Activated T-helper 1 cell treated with anti-CD3 and anti-CD28 coated beads, Interleukin-12 subunit alpha, Interleukin-12 subunit beta, Interleukin-2, Interleukin-4 antibody, amounts not matched to agents 30 ng/mL and 10 ng/mL and 1 ng/mL, durations not matched to agents 14 hours and 24 hours and 36 hours (primary cell): ENCODE measurements at places on chromosomes 16 and 17.

- DNase-seq, result no peak
These were observed 15.0 kb downstream of the MRM1 start for GRCh38 chr17:36616061-36617029.

DNA sequence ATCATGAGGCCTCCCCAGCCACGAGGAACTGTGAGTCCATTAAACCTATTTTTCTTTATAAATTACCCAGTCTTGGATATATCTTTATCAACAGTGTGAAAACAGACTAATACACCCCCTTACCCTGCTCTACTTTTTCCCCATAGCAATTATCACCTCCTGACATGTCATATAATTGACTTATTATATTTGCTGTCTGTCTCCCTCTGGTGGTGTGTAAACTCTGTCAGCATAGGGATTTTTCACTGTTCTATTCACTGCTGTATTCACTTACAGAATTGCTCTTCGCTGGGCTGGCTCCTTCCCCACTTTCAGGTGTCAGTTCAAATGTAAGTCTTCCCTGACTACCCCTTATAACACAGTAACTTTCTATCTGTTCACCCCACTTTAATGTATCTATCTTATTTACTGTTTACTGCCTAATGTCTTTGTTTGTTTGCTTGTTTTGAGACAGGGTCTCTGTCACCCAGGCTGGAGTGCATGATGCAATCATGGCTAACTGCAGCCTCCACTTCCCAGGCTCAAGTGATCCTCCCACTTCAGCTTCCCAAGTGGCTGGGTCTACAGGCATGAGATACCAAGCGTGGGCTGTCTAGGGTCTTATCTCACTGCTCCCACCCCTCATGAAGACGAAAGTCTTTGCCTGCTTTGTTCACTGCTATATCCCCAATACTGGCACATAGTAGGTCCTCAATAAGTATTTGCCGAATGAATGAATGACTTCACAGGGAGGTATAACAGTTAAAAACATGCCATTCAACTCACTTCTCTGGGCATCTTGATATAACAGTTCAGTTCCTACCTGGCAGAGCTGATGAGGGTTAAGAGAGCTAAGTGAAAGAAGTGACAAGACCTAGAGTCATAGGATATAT lies 52.4 kb upstream of the CDH3 start:
- DNase-seq, result no peak

- DNase-seq, result no peak
These were observed 8.6 kb downstream of the CYB561 start for GRCh38 chr17:63437287-63438091.

DNA sequence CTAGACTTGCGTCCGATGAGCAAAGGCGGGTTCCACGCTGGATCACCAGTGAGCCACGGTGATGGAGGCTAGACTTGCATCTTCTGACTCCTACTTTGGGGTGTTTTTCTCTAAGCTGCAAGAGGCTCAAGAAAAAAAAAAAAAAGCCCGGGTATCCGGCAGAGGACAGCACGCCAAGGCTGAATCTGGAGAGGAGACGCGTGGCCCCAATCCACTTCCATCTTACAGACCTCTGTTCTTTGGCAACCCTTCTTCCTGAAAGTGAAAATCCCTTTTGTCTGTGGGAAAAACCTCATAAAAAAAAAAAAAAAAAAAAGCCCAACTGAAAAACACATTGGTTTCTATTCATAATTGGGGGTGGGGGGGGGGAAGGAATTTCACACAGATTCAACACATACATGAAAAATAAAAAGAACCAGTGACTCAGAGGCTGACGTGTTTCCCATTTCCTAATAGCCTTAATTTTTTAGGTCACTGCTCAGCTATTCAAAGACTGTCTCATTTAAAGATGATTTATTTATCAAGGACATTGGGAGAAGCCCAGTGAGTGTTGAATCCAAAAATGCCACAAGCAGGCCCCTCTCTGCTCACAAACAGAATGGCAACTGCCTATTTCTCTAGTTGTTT lies 258.3 kb downstream of the FOXL1 start:
- no peak for DNase-seq

- DNase-seq, result no peak
These were observed 5.9 kb downstream of the LITAFD start for GRCh38 chr16:8887952-8888560.

DNA sequence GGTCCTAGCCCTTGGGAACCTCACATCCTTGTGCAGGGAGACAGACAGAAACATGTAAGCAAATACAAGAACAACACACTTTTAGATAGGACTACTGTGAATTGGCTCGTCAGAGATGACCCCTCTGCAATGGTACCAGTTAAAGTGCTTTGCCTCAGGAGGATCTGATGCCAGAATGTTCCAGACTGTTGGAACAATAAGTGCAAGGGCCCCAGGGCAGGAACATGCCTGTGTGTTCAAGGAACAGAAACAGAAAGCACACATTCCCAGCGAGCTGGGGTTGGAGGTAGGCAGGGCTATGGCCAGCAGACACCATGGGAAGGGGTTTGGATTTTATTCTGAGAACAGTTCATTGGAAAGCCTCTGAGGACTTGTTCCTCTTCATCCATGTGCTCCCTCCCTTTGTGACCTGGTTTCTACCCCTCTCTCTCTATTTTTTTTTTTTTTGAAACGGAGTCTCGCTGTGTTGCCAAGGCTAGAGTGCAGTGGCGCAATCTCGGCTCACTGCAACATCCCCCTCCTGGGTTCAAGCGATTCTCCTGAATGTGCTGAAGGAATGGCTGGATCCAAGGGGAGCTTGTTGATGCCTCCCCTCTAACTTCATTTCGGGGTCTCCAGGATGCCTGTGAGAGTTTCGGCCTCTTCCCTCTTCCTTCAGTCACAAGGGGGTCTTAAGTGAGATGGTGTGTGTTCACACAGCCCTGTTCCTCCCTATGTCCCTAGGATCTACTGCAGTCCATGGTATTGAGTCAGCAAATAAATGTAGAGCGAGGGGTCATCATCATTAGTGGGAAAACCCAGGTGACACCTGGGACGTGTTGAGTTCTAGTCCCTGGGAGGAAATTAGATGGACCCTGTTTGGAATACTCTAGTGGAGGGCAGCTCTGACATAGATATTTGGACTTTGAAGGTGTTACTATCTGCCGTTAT lies 6.4 kb downstream of the STAT5A start:
- DNase-seq, result no peak

DNA sequence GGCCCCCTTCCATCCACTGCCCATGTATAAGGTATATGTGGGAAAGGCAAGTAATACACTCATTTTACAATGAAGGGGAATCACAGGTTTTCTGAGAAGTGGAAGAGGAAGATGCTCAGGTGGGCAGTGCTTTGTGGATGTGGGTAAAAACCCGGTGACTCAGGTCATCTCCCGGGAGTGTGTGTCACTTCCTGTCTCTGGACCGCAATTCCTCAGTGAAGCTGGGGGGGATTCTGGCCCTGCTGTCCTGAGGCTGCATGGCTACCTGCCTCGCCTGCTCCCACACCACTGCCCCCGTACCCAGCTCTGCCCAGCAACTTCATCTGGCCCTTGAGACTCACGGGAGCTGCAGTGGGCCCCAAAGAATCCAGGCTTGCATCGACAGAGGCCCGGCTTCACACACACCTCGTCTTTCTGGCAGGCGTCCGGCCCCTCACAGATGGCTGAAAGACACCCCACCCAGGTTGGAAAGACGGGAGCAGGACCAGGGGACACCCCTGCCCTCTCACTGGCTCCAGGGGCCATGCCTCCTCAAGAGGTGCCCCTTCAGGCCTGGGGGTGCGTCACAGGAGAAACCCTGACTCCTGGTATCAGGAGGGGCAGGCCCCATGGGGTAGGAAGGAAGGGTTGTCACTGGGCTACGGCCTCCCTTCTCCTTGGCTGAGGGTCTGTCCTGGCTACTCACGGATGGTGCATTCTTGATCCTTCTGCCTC lies 882 bp downstream of the SCARF1 start:
- no peak for DNase-seq

- no peak for DNase-seq
These were observed 360.6 kb upstream of the XYLT1 start for GRCh38 chr16:17831330-17831729.

GRCh38 chr17:80478487-80479245 lies 2.3 kb upstream of the NPTX1 start:
- DNase-seq, result no peak

DNA sequence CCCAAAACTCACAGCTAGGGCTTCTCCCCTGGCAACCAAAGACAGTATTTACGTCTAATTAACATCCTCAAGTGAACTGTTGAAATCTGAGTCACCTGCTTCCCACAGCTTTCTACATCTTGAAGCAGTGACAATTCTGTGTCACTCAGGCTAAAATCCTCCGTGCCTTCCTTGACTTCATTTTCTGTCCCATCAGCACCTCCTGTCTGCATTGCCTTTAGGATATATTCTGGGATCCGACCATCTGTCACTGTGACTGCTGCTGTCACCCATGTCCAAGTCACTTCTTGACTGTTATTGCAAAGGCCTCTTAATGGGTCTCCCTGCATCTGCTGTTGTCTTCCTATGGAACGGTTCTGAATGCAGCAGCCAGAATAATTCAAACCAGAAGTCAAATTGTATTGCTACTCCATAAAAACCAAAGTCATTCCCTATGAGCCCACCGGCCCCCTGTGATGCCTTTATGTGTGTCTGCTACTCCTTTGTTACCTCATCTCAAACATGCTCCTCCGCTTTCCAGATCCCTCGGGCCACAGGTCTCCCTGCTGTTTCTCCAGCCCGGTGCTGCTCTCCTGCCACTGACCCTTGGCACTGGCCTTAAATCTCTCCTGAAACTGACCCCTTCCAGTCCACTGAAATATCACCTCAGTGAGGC lies 56.9 kb downstream of the WWP2 start:
- DNase-seq, result no peak

- no peak for DNase-seq
These were observed 56.3 kb downstream of the SF3B3 start for GRCh38 chr16:70579648-70580630.

DNA sequence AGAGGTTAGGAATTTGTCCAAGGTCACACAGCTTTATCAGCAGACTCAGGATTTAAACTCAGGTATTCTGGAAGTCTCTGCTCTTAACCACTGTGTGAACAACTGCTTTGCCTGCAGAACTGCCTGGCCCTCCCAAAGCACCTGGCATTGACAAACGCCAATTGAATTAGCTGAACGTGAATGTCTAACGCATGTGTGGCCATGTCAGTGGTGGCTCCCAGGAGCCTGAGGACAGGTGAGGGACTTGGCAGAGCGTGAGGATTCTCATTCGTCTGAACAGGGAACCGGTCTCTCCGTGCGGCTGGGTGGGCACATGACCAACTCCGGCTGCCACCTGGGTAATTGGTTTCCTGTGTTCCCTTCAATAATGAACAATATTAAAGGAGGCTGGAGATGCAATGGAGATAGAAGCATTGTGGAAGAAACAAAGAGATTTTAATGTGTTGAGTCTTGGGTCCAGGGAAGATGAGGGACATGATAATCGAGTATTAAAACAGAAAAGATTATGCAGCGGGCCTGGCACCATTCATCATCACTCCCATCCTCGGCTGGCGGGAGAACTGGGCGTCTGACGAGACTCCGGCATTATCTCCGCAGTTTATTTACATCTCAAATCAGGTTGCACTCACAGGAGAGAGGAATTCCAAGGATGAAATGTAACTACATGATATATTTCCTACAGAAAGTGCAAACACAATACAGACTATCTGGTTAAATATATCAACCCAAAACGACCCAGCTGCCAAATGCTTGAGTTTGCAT lies 113.5 kb downstream of the NPIPB5 start:
- no peak for DNase-seq

DNA sequence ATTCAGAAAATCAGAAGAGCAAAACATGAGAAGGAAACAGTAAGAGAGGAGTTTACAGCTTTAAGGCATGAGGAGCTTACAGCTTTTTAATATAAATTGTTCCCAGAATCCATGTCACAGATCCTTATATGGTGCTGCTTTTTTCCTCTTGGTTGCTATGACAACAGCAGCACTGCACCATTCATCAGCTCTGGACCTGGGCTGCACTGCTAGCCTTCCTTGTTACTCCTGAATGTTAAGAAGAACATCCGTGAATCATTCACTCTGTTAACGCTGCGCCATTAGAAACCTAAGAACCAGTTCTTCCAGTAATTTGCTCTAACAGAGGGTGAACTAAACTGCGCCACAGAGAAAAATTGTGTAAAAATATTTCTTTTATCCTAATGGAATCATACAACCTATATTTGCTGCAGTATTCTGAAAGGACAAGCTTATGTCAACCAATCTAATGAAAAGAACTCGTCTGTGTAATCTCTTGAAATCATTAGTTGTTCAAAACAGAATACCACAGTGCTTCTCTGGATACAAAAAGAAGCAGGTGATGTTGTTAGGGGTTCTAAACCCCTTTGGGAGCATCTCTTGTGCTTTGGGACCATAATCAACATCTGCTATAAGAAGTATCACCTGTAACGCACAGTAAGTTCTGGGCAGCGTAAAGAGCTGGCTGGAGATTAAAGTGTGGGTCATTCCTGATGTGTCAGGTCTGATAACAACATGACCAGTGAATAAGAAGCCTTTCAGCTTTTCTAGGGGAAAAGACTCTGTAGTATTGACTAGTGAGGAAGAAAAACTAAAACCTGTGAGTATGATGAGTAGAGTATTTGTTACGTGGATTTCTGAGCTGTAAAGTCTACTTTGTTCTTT lies 151.2 kb downstream of the TANC2 start:
- no peak for DNase-seq

DNA sequence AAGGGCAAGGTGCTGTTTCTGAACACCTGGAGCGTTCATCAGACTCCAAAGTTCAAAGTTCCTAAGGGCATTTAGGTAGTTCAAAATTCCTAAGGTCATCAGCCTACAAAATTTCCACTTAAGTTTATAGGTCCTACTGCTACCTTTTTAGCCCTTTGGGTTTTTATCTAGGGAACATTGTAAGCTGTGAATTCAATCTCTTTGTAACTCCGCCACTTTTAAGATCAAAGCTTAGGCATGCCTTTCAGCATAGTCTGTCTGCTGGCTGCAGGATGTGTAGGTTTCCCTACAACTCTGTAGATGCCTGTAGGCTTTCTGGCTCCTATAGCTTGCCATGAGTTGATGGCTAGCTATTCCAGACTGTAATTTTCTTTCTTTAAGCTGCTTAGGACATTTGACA lies 291.6 kb downstream of the MAP2K6 start:
- no peak for DNase-seq

- DNase-seq, result peak; percentile 40
These were observed 35.4 kb upstream of the LITAF start for GRCh38 chr16:11621920-11622651.

DNA sequence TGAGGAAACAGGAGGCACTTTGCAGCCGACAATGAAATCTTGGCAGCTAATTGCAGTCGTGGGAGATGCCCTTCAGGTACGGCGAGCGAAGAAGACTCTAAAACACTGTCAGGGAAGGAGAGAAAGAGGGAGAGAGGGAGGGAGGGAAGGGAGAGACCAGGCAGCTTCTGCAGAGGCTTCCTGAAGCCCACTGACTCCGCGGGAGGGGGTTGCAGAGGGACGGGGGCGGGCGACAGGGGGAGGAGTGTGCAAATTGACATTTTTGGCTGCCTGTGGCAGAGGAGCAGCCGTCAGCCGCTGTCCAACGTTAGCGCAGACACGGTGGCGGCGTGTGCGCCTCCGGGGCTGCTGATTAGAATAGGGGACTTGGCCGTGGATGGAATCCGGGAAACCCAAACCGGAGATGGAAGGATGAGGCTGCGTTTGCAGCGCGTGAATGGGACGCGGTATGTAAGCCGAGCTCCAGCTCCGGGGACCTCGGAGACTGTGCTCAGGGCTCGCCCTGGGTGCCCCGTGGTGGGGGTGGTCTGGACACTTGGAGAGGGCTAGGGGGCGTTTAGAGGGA lies 849.1 kb upstream of the RBFOX1 start:
- DNase-seq, result no peak

- DNase-seq, result no peak
These were observed 42.4 kb downstream of the C16orf95 start for GRCh38 chr16:87274794-87275193.

- DNase-seq, result no peak
These were observed 2.1 kb upstream of the SEZ6 start for GRCh38 chr17:29007860-29008455.
